ENCODE measurements at places on chromosomes 3 and 15.

DNA sequence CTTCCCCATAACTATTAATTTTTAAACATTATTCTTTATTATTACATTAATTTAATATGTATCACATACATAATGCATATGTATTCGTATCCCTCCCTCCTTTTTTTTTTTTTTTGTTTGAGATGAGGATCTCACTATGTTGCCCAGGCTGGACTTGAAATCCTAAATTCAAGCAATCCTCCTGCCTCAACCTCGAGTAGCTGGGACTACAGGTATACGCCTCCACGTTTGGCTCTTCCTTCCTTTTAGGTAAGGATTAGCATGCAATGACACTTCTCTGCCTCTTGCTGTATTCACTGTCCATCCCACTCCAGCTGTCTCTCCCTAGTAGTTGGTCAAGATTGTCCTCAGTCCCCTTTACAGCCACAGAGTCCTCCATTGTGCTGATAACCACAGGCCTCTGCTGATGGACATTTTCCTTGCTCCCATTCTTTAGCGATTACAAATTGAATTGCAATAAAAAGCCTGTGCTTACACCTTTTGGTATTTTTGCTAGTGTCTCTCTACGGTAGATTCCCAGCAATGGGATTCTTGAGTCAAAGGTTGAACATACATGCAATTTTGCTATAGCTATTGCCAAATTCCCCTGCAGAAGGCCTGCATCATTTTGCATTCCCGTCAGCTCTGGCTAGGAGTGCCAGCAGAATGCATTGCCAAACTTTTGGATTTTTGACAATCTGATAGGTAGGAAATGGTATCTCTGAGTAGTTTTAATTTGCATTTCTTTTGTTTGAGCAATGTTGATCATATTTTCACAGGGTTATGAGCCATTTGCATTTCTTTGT lies 156.6 kb downstream of the SMAD6 start:
- no peak overlapping the region for H3K27ac ChIP-seq
- H3K27me3 ChIP-seq, result peaks cover 11% of the 10 kb centered on the region
- H3K4me1 ChIP-seq, result no peaks in the 10 kb centered on the region
- H3K4me3 ChIP-seq, result no peak overlapping the region
- no peaks in the 10 kb centered on the region for H3K36me3 ChIP-seq

- no peak overlapping the region for H3K4me3 ChIP-seq
- H3K27ac ChIP-seq, result no peak overlapping the region
- H3K27me3 ChIP-seq, result no peaks in the 10 kb centered on the region
- no peak for DNase-seq
- H3K36me3 ChIP-seq, result no peaks in the 10 kb centered on the region
Observed at GRCh38 chr15:41182266-41182665, 48.3 kb downstream of the EXD1 start.

DNA sequence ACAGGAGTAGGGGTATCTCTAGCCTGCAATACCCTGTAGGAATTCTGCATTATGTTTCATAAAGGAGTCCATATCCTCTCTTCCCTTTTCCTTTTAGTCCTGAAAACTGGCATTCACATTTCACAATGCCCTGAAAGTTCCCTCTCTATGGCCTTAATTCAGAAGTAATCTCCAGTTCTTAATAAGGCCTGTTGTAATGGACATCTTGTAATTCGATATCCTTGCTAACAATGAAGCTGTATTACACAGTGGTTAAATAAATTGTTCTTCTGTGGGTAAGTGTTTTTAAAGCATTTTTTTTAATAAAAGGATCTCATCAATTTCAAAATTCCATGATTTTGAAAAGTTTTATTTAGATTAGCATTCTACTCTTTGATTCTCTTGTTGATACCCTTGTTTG lies 34.3 kb upstream of the NEO1 start:
- no peak overlapping the region for H3K4me3 ChIP-seq
- no peaks in the 10 kb centered on the region for H3K4me1 ChIP-seq
- H3K36me3 ChIP-seq, result no peaks in the 10 kb centered on the region
- no peak for DNase-seq
- no peaks in the 10 kb centered on the region for H3K27me3 ChIP-seq

DNA sequence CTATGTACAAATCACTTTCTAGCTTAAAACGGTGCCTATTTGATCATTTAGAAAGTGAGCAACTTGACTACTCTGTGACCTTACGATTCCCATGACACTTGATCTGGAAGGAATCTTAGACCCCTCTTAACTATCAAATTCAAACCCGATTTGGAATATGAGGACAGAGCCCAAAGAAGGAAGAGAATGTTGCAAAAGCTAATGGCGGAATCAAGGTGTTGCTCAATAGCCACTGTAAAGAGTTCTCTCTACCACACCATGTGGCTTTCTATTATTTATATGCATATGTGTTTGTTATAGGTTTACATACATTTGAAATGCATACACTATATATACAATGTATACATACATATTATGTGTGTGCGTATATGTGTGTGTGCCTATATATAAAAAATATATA lies 39.9 kb downstream of the PYDC2 start:
- no peaks in the 10 kb centered on the region for H3K27me3 ChIP-seq

DNA sequence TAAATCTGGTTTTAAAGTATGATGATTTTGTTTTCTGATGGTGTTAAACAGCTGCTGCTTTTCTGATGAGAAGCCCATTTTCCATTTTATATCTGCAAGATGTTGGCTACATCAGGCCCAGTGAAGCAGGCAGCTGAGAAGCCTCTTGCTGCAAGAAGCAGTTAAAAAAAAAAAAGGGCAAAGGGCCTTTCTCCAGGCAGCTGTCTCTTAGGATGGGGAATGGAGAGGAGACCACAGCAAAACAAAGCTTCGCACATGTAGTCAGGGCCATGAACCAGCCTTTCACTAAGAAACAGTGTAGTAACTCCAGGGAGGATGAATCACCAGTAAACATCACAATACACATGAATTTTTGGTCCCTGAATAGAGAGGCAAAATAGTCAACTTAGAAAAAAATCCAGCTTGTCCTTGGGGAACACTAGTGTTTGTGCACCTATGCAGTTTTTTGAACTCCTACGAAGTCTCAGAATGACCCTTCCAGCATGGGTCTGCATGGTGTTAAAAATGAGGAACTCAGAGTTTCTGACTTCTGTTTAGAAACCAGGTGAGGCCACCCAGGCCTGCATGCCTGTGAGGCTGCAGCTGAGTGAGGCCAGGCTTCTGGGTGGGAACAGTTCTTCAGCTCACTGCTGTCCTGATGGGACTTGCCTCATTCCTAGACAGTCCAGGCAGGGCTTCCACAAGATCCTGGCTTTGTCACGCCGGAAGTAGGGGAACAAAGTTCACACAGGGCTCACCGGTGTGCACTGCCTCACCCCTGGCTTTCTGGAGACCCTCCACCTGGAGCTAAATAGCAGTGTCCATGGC lies 518.7 kb downstream of the MCTP2 start:
- H3K4me3 ChIP-seq, result no peak overlapping the region
- no peaks in the 10 kb centered on the region for H3K4me1 ChIP-seq
- H3K27me3 ChIP-seq, result no peaks in the 10 kb centered on the region
- H3K27ac ChIP-seq, result no peak overlapping the region
- no peak for DNase-seq

DNA sequence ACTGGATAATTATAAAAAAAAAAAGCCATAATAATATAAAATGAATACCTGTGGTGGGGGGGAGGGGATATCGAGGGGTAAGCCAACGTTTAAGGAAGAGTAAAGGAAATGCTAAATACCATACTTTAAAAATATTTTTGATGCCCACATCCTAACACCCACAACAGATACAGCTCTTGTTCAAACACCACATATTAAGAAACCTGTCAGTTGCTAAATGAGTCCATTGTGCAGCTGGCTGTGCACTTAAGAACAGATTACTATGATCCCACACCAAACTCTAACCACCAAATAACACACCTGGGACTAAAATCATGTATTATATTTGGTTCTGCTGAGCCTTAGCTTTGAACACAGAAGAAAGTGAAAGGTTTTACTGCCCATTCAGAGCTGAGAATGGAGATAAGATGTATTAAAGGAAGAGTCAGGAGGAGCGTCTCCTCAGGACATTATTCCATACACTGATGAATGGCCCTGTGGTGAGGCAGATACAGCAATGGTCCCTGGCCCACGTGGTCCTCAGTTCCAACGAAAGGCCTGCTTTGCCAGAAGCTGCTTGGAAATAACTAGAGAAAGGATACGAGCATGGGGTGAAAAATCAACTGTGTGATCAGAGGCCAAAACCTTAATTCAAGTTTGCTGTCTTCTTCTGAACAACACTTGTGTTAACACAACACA lies 515.4 kb downstream of the FOXP1 start:
- H3K36me3 ChIP-seq, result no peaks in the 10 kb centered on the region
- H3K4me3 ChIP-seq, result no peak overlapping the region
- H3K4me1 ChIP-seq, result peaks cover 29% of the 10 kb centered on the region
- DNase-seq, result no peak

GRCh38 chr3:74039105-74039504 lies 414.4 kb upstream of the PDZRN3 start:
- H3K36me3 ChIP-seq, result no peaks in the 10 kb centered on the region
- H3K4me1 ChIP-seq, result no peaks in the 10 kb centered on the region
- H3K27me3 ChIP-seq, result no peaks in the 10 kb centered on the region
- H3K27ac ChIP-seq, result no peak overlapping the region

DNA sequence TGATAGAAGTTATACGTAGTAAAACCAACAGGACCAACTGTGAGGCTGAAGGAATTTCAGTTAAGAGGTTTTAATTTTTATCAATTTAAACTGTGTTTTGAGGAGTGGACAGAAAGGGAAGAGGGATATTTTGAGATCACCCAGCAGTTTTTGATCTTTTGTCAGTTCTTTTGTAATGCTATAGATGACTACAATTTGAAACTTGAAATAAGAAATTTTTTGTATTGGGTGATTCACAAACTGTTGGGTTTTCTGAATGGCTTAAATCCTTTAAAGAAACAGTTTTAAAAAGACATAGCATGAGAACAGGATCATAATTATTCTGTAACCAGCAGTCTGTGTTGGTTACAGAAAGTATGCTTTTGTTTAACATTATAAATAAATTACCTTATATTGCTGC lies 67.4 kb downstream of the TCF12 start:
- peaks cover 10% of the 10 kb centered on the region for H3K4me1 ChIP-seq
- peaks cover 2% of the 10 kb centered on the region for H3K36me3 ChIP-seq
- no peak overlapping the region for H3K27ac ChIP-seq
- H3K4me3 ChIP-seq, result no peak overlapping the region
- no peak for DNase-seq
- H3K27me3 ChIP-seq, result no peaks in the 10 kb centered on the region

- H3K4me3 ChIP-seq, result peak overlapping the region; percentile 59
- no peaks in the 10 kb centered on the region for H3K4me1 ChIP-seq
- no peaks in the 10 kb centered on the region for H3K27me3 ChIP-seq
- H3K36me3 ChIP-seq, result no peaks in the 10 kb centered on the region
- peak overlapping the region; percentile 55 for H3K27ac ChIP-seq
Observed at GRCh38 chr15:80072285-80072994, 13.0 kb downstream of the ZFAND6 start.

GRCh38 chr3:73547427-73548248 lies 77.1 kb downstream of the PDZRN3 start:
- no peak overlapping the region for H3K4me3 ChIP-seq
- no peaks in the 10 kb centered on the region for H3K4me1 ChIP-seq
- no peaks in the 10 kb centered on the region for H3K27me3 ChIP-seq
- no peaks in the 10 kb centered on the region for H3K36me3 ChIP-seq

GRCh38 chr3:151660885-151661284 lies 72.8 kb upstream of the AADACL2 start:
- H3K36me3 ChIP-seq, result no peaks in the 10 kb centered on the region
- H3K27ac ChIP-seq, result no peak overlapping the region
- no peaks in the 10 kb centered on the region for H3K27me3 ChIP-seq
- no peaks in the 10 kb centered on the region for H3K4me1 ChIP-seq
- DNase-seq, result no peak
- no peak overlapping the region for H3K4me3 ChIP-seq

DNA sequence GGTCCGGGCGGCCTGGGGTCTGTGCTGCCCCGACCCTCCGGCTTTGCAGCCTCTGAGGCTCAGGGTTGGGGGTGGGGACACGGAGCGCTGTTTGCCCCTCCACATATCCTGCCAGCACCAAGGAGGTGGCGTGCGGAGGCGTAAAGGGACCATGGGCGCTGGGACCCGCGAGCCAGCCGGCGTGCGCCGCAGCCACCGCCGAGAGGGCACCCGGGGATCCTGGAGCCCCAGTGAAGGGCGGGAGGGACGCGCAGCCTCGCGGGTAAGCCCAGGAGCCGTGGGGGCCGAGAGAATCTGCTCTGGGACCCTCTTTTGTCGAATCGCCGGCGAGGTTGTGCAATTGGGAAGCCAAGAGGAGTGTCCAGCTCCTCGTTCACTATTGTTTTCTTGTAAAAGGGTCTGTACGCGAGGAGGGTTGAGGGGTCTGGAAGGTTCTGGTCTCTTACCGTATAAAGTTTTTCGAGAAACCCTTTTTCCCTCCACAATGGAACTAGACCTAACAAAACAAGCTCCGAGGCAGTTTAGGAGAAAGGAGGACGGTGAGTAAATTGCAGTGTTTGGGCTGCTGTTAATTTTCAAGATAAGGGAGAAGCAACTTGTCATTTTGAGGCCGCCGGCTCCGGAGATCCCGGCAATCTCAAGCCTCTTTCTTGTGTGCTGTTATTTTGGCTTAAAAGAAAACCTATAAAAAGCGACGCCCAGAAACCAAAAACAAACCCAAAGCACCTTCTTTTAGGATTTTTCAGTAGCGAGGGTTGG lies 29.9 kb upstream of the ST3GAL6 start:
- no peaks in the 10 kb centered on the region for H3K27me3 ChIP-seq
- H3K4me1 ChIP-seq, result peaks cover 10% of the 10 kb centered on the region
- DNase-seq, result peak; percentile 80

DNA sequence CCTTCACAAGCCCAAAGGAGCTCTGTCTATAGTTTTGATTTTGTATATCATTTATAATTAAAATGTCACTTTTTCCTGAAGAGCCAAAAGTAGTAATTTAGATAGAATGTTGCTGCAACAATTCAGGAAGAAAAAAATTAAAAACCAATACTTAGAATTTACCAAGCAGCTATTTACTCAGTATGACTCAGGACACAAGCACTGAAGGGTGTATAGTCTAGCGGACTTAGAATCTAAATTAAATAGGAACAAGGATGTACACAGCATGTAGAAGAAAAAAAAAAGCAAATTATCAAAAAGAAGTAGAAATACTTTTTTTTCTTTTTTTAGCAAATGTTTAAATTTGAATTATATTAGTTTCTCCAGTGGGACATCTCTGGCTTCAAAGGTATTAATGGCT lies 31.6 kb downstream of the PGBD4 start:
- H3K27me3 ChIP-seq, result no peaks in the 10 kb centered on the region
- no peaks in the 10 kb centered on the region for H3K36me3 ChIP-seq

- H3K4me3 ChIP-seq, result no peak overlapping the region
- no peaks in the 10 kb centered on the region for H3K27me3 ChIP-seq
Observed at GRCh38 chr3:100436951-100437350, 35.6 kb downstream of the LNP1 start.

DNA sequence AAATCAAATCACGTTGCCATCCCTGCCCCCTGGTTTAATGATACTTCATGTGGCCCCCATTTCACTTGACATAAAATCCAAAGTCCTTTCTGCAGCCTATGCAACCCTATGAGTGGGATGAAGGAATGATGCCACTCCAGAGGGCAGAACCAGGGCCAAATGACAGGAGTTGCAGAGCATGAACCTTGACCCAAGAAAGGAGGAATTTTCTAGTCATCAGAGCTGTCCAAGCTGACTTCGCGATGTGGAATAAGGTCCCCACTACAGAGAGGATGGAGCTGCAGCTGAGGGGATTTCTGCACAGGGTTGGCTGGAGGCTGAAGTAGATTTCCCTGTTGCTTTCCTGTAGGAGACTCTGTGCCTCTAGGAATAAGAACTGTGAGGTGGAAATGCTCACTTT lies 15.8 kb upstream of the EPHB3 start:
- H3K27ac ChIP-seq, result no peak overlapping the region
- DNase-seq, result no peak
- H3K36me3 ChIP-seq, result no peaks in the 10 kb centered on the region
- H3K4me1 ChIP-seq, result peaks cover 4% of the 10 kb centered on the region
- no peak overlapping the region for H3K4me3 ChIP-seq

All from thymus (tissue), 14 donors.